ENCODE measurements at places on chromosomes 4 and X. TPM values are rescaled to one million over a fixed set of nuclear protein-coding genes. Genes with fewer than 3 reads are reported as not detected.
A peak's percentile ranks its signal among the peaks of the same experiment; 100 is the strongest.

DNA sequence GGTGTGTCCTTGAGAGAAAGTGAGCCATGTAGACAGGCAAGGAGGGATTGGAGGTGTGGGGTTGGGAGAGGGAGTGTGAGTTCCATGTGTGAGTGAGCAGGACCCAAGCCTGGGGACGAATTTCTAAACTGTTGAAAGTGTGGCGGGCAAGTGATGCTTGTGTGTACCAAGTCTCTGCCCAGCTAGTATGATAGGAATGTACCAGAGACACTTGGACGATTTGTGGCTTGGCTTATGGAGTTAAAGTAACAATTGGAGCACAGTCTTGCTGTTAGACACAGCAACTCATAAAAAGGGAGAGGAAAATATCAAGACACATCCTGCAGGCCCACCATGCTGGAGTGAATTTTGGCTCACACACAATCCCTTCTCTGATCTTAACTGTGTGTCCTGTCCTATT lies 8.5 kb downstream of the PTTG2 start:
- DNase-seq: no peak

- DNase-seq: no peak
Measured at GRCh38 chr4:41281038-41281634, 24.4 kb downstream of the UCHL1 start.

DNA sequence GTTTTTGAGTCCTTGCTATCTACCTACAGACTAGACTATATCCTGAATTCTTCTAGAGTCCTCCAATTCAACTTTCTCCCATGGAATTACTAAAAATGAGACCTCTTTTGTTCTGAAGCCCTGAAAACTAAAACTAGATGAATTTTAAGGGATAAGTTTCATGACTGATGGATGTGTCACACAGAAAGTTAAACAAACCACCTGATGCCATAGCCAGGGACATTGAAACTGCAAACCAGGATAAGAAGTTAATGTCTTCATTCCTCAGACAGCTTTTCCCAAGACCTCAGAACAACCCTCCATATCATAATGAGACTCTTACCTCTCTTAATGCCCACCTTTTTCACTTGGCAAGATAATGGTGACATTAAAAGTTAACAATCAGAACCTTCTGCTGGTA lies 81.5 kb upstream of the PTPN13 start:
- DNase-seq: no peak

DNA sequence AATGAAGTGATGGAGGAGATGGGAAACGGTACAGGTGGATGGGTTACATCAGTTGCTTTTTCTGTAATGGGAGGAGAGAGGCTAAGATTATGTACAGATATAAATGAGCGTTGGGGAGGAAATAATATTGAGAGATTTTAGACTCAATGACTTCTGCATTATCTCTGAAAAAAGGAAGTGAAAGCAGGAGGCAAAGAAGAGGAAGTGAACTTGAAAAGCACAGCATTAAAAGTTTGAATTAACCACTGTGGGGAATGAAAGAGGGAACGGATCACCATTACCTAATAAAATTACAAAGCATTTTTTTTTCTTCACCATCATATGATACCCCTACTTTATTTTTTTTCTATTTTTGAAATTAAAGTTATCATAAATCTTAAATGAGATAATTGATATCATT lies 1025.5 kb downstream of the RPA4 start:
- no peak for DNase-seq

GRCh38 chr4:111639876-111640275 lies 505.4 kb upstream of the FAM241A start:
- no peak for DNase-seq

- DNase-seq: no peak
Measured at GRCh38 chrX:20144491-20144890, 2.9 kb upstream of the EIF1AX start.

DNA sequence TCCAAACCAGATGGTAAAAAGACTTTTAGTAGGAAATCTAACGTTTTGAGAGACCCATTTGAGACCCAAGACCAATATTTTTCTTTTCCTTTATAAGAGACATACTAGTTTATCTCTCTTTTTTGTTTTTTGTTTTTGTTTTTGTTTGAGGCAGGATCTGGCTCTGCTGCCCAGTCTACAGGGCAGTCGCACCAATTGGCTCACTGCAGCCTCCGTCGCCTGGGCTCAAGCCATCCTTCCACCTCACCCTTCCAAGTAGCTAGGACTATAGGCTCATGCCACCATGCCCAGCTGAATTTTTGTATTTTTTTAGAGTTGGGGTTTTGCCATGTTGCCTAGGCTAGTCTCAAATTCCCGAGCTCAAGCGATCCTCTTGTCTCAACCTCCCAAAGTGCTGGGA lies 77.2 kb upstream of the FHDC1 start:
- no peak for DNase-seq

DNA sequence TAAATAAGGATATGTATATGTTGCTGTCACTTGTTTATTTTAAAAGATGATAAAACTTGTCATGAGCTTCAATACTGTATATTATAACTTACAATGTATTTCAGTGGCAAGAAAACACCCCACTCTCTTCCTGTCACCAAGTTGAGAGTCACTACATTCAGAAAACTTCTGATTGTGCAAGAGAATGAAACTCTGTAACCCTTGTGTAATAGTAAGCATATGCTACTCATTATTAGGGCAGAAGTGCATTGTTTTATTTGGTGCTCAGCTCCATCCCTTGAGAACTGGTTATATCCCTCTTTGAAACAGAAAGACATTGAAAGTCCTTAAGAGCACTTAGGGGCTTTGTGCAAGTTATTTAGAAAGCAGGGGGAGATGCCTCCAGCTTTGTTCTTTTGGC lies 594.5 kb downstream of the ARAP2 start:
- no peak for DNase-seq

- no peak for DNase-seq
Measured at GRCh38 chr4:175376287-175376977, 435.6 kb downstream of the GPM6A start.

GRCh38 chr4:6465955-6466354 lies 6.5 kb downstream of the PPP2R2C start:
- no peak for DNase-seq

GRCh38 chrX:88439935-88440334 lies 307.1 kb upstream of the CPXCR1 start:
- no peak for DNase-seq

GRCh38 chr4:153521478-153521877 lies 55.3 kb downstream of the TMEM131L start:
- DNase-seq: no peak

- no peak for DNase-seq
Measured at GRCh38 chr4:2785613-2786012, 7.3 kb upstream of the SH3BP2 start.

DNA sequence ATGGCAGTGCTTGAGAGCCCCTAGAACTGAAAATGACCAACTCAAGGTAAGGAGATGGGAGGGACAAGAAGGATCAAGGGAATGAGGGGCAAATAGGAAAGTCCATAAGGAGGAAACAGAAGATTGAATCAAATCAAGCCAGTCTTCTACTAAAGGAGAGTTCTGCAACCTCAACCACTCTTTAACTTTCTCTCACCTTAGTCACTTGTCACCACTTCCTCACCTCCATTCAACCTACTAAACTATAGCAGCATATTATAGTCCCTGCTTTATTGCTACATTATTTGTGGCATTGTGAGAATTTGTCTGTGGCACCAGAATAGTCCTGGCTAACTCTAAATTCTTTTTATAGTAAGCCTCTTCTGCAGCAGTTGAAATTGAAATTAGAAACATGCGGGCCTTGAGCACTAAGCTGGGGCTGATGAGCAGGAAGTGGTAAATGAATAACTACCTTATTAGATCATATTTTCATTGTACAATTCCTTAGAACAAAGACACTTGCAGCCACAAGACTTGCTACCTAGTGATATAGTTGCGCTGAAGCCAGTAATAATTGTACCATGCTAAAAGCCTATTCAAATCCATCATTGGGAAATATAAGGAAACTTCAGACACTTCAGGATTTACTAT lies 336.9 kb downstream of the ZNF674 start:
- no peak for DNase-seq

DNA sequence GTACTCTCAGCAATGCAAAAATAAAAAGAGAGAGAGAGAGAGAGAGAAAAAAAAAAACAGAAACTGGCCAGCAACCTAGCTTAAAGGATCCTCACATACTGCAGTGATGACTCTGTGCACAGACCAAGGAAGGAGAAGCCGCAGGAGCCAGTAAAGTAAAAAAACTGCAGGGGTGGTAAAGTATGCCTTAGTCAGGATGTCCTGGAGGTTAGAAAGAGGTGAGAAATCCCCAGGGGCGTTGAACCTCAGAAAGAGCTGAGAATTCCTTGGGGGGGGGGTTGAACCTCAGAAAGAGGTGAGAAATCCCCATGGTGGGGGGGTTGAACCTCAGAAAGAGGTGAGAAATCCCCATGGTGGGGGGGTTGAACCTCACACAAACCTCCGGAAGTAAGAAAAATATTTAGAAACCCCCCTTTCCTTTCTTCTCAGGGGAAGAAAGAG lies 48.0 kb downstream of the MAGEA9 start:
- DNase-seq: no peak

- no peak for DNase-seq
Measured at GRCh38 chrX:127558811-127559210, 493.4 kb downstream of the ACTRT1 start.

DNA sequence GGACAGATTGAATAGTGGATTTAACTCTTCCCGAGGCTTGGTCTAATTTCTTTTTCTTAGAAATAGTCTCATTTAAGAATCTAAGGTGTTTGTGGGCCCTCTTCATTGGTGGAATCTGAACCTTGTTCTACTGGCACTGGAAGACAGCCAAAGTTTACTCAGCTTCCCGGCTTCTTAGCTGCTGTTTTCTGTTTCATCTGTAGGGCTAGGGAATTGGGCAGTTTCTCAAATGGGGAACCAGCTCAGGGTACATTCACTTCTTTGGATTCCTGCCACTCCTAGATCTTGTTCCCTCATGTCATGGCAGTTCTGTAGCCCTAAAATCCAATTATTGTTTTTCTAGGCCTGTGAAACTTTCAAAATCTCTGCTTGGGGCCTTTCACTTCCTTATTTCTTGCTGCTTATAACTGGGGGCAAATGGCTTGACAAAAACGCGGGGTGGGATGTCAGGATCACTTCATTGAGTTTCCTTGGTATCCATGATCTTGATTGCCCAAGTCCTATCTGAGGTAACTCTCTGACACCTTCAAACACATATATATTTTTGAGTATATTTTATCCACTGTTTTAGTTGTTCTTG lies 985.0 kb downstream of the C4orf33 start:
- no peak for DNase-seq

DNA sequence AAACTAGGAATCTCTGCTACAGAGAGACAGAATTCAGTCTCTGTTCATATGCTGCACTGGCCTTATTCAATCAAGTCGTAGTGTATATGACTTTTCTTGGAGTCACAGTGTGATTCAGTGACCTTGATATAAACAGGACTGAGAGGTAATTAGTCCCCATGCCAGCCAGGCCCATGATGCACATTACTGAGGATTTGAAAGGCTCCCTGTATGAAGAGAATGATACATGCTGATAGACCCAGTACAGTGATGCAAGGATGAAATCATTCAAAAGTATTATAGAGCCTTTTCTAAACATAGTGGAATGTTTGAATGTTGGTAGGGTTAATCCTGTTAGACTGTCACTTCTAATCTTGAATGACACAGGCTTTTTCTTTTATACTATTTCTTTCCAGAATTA lies 34.1 kb downstream of the ANXA3 start:
- DNase-seq: no peak

GRCh38 chrX:11557120-11557519 lies 108.6 kb downstream of the ARHGAP6 start:
- no peak for DNase-seq

GRCh38 chrX:130716781-130717413 lies 186.1 kb downstream of the ENOX2 start:
- DNase-seq: no peak

GRCh38 chr4:165204462-165204830 lies 2.9 kb upstream of the KLHL2 start:
- no peak for DNase-seq

GRCh38 chr4:86359944-86360478 lies at the start of gene MAPK10:
MAPK10 (minus strand) TSS chr4:86360053.
- peak; percentile 70 for DNase-seq

- DNase-seq: peak; percentile 18
Measured at GRCh38 chr4:33060674-33061542, 2340.7 kb downstream of the PCDH7 start.

- DNase-seq: no peak
Measured at GRCh38 chr4:107854356-107855022, 29.8 kb downstream of the SGMS2 start.

DNA sequence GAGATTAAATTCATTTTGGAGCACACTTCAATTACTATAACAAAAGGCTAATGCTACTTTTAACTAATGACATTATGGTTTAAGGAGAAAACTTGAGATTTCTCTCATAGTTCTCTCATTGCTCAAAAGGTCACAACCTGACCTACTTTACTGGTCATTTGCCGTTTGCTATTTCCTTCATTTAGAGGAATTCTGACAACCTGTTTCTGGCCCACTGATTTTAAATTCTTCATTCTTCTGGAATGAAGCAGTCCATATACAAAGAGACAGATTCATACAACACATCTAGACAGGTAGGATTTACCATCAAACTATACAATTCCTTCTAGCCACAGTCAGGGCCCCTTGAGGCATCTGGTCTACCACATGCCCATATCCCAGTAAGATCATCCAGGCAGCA lies 14.2 kb downstream of the RNF150 start:
- no peak for DNase-seq

- no peak for DNase-seq
Measured at GRCh38 chrX:115553171-115553570, 7.8 kb upstream of the PLS3 start.

DNA sequence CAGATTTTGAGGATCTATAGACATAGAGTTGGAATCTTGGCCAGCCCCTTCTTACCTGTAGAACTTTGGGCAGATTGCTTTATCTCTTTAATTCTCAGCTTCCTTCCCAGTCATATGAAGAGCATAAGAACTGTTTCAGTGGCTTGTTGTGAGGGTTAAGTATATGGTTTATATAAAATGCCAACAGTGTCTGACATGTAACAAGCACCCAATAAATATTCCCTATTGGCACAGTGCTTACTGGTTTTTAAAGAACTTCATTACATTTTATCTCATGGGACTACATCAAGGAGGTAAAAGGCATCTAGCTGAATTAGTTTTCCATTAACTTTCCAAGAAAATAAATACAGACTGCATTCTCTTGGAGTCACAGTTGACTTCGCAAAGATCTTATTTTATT lies 106.7 kb upstream of the LIMCH1 start:
- no peak for DNase-seq

DNA sequence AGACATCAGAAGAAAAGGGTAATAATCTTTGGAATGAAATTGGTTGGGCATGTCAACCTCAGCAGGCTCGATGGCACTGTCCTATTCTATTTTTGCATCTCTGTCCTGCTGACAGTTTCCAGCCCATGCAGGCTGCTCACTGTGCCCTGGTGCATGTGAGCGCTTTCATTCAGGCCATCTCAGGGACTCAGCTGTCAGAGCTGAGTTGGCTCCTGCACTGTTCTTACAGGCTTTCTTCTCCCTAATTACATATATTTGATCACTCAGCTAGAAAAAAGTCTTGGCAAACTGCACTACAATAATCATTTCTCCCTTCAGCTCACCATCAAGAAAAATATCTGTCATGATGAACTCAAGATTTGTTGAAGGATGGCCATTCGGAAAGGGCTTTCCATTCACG lies 84.7 kb downstream of the RASL11B start:
- no peak for DNase-seq

Gene GAGE12H
- total RNA-seq: not detected

Gene ZRSR2
- total RNA-seq: 7.1 TPM

Gene CD40LG
- 0.41 TPM for total RNA-seq

Gene PRRG1
- total RNA-seq: 13.9 TPM

Gene MAGEA12
- total RNA-seq: not detected

Gene SLC9B1
- 1.1 TPM for total RNA-seq

Gene LIN54
- 6.8 TPM for total RNA-seq

Gene RBM3
- 242 TPM for total RNA-seq

Gene TAF7L
- 0.15 TPM for total RNA-seq

Gene GPR78
- not detected for total RNA-seq

Gene GPR173
- 2.8 TPM for total RNA-seq

Gene VCX
- not detected for total RNA-seq

Gene DUSP21
- total RNA-seq: not detected
